ENCODE measurements at places on chromosomes 5 and 9.
A peak's percentile ranks its signal among the peaks of the same experiment; 100 is the strongest.

- no peak for DNase-seq
These were observed 28.3 kb downstream of the CXXC5 start for GRCh38 chr5:139676406-139676805.

DNA sequence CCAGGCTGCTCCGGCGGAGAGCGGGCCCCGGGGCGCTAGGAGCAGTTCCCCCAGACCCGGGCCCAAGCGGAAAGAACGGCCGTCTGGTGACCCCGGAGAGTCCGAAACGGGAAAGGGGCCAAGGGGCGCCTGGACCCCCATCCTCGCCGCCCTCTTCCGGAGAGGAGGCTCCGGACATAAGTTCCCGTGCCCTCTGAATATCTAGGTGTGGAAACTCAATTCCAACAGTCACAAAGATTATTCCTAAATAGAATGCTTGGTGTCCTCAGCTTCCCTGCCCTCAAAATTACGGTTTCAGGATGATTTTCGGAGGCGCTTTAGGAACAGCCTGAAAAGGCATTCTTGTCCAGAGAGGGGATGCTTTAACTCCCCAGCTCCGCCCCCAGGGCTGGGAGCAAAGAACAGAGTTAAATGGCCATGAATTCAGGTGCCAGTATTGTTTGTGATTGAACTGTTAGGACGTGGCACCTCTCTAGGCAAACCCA is 681 bp upstream of the LHFPL2 start:
- DNase-seq = no peak

DNA sequence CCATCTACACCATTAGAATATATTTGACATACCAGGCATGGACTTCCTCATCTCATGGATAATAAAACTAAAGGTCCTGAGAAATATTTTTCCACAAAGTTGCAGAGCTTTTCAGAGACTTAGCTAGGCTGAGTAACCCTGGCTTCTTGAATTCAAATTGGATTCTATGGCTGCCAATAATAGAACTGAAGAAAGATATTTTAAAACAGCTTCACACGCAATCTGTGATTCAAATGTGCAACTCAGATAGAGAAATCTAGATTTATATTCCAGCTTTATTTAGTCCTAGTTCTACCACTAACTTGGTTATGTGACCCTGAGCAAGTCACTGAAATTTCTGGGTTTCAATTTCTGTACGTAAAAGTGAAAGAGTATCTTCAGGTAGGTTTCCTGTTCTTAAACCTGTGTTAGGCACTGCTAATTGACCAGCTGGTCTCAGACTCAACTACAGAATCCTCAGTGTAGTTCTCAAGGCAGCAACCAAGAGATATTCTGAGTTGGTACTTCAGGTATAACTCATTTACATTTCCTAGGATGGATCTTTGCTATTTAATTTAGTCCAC is 235.3 kb downstream of the GABRB2 start:
- DNase-seq = no peak

DNA sequence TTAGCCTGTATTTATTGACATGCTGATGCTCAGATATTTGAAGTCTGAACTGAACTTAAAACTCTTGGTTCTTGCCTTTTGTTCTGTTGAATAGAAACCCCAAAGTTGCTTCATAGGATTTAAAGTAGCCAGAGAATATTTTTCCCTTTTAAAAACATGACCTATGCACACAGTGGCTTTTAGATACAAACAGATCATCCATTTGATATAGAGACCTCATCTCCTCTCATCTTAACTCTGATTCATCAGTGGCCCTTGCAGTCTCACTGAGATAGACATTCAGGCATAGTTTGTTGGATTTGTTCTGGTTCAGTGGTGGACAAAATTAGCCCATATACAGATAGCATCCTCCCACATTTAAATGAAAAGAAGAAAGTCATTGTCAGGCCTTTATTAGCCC is 43.5 kb upstream of the PJA2 start:
- no peak for DNase-seq

GRCh38 chr5:170353011-170353761 is 36.0 kb downstream of the KCNMB1 start:
- no peak for DNase-seq

- no peak for DNase-seq
These were observed 177.6 kb downstream of the DEPDC1B start for GRCh38 chr5:60522292-60522905.

DNA sequence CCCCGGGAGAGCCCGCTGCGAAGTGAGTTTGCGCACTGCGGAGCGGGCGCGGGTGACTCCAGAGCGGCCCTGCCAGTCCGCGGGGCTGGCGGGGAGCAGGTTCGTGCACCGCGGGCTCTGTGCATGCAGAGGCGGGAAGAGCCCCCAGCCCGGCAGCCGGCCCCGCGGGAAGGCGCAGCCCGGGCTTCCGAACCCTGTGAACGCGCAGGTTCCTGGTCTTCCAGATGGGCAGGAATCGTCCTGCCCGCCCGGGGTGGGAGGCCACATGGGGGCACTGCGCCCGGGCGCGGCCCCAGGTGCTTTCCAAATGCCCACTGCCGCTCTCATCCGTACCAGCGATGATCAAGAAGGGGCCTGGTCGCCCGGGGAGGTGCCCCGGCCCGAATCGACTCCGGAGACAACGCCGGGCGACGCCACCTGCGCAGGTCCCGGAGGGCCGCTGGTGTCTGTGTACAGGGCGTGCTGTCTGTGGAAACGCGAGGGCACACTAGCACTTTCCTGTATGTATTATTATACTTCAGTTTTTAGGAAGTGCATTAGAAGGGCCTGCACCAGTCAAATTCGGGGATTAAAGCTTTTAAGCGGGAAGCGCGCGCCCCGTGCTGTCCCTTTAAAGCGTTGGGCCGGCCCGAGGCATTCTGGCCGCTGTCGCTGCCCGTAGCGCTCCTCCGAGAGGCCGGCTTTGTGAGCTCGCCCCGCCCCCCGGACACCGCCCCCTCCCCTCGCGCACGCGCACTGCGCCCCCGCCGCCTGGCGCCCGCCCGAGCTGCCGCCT is at the start of gene WDR5:
WDR5 (plus strand) TSS at position 740 of the 775 bp plus-strand sequence. CDS start 3,796 bp downstream, outside the sequence.
- peak; percentile 86 for DNase-seq

DNA sequence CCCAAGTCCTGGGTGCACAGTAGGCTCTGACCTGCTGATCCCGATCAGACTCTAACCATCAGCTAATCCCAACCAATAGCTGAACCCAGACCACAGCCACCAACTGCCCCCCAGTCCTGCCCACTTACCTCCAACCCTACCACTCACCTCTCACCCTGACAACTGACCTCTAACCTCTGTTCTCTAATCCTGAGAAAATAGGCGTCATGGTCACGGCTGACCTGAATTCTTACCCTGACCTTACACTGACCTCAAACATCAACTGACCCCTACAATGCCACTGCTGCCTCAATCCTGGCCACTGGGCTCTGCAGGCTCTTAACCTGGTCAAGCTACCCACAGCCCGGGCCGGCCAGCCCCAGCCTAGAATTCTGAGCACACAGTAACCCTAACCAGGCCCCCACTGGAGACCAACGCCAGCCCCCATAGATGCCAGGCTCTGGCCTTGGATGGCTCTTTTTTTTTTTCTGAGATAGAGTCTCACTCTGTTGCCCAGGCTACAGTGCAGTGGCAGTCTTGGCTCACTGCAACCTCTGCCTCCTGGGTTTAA is 63.8 kb upstream of the ASS1 start:
- DNase-seq = no peak

DNA sequence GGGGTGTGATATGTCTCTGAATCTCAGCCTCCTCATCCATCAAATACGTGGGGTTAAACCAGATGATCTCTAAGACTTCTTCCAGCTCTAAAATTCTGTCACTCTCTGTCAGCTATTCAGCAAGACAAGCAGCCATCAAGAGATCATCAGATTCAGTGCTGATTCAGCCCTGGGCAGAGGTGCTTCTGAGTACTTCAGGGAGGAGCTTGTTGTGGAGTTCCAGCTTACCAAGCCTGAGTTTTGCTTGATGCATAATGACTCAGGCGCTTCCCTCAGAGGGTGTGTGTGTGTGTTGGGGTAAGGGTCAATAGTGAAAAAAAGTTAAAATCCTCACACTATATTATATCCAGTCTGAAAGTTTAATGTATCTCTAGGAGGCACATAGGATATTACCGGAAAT is 29.6 kb upstream of the TAF1L start:
- no peak for DNase-seq

DNA sequence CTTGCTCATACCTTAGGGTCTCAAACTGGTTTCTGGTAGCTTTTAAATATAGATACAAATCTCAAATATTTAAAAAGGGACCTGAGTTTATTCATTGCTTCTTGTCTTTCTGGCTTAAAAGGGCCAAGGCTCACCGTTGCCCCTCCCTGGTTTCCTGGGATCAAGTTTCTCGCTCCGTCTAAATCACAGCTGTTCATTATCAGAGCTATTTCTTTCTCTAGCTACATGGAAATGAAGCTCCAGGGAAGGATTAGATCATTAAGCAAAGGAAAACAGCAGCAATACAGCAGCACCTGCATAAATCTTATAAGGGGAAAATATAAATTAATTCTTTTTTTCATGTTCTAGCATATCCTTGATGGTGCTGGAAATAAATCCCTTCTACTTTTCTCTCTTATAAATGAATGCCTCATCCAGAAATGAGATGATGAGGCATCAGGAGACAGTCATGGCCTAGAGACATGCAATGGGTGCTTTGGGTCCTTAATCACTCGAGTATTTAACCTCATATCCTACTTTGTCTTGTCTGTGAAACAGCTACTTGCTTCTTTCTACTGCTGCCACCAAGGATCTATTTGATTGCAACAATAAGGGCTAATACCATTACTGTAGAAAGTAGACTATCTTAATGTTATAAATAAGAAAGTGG is 320.1 kb downstream of the TRPM3 start:
- DNase-seq = no peak

DNA sequence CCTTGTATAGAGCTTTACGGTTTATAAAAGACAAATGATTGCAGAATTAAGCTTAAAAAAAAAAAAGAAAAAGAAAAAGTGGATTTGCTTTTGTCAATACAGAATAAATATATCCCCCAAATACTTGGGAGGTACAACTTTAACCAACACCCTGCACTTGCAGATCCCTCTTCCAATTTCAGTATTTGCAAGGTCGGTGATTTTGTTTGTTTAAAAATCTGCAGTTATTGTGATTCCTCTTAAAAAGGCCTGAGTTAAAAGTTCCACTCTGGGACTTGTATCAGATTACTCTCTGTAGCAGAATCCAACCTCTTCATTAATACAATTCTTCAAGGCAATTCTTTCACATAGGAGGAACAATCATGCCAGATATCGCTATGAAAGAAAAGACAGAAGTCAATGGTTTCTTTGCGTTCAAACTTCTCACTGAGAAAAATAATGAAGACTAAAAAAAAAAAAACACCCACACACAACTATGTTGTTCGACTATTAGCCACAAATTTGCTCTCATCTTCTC is 400.9 kb downstream of the EBF1 start:
- no peak for DNase-seq

DNA sequence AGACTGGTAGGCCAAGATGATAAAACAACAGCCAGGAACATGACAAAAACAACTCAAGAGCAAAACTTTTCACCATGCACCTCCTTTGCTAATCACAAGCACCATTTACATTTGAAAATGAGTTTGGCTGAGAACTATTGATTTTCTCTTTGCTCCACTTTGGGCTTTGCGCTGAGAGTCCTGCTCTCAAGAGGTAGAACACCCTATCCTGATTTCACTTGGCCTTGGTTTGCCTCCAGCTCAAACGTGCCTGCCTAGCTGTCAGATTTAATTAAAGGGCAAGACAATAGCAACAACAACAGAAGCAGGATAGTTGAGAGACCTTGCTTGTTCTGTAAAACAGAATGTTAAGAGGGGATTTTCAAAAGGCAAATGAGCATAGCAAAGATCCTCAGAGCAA is 128.2 kb upstream of the ASTN2 start:
- no peak for DNase-seq

DNA sequence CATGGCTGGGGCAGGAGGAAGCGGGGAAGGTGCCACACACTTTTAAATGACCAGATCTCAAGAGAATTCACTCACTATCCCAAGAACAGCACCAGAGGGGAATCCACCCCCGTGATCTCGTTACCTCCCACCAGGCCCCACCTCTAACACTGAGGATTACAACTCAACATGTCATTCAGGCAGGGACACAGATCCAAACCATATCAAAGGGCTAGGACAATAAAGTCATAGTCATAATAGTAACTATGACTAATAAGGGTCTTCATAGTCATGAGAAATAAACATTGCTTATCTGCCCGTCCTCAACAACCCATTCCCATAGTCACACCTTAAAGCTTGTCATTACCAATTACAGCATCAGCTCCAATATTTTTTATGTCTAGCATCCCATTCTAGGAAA is 65.3 kb upstream of the SMC2 start:
- peak; percentile 3 for DNase-seq

- no peak for DNase-seq
These were observed 126.9 kb upstream of the FSTL4 start for GRCh38 chr5:133739181-133739780.

GRCh38 chr5:127839496-127840197 is 136.5 kb downstream of the CCDC192 start:
- DNase-seq = no peak

DNA sequence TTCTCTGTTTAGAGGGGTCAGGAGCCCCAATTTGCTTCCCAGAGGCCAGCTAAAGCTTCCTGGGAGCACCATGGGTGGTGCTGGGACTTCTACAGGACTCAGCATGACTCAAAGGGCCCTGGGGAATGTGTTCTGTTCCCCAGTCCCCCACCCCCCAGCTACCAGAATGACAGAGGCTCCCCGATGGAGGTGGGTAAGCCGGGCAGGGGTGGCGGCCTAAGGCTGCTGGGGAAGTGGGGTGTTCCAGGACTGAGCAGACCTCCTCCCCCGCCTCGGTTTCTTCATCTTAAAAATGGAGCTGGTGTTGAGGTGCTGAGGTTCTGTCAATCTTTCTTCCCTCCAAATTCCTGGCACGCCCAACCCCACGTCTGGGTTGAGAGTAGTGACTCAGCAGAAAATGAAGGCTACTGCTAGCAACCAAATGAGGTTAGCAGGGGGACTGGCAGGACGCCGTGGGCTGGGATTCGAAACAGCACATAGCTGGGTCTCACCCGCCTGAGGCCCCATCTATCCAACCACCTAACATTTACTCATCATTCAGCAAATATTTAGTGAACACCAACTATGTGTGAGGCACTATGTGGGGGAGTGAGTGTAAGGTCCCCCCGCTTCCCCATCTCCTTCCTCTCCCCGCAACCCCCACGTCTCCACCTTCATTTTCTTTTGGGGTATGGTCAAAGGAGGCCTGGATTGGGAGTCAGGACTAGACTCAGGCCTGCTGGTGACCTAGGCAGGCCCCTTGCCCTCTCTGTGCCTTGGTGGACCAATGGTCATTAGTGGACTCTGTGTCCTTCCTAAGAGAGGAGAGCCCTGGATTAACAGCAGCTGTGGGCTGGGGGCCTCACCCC is 50.2 kb downstream of the C9orf50 start:
- no peak for DNase-seq

DNA sequence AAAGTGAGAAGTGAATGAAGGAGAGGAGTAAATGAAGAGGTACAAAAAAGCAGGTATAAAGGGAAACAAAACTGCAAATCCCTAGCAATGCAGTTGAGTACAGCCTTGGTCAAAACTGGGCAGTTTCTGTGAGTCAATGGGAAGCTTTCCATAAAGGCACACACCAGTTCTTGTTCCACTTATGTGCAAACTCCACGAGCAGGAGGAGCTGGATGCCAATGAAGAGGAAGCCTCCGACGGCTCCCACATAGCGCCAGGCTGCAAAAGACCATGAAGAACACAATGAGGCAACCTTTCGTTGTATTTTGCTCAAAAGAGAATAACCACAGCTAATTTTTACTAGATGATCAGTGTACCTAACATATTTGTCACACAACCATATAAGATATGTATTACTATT is 81.1 kb downstream of the SERINC5 start:
- DNase-seq = no peak

- DNase-seq = no peak
These were observed 726.4 kb upstream of the FAM174A start for GRCh38 chr5:99808657-99809230.

All from stimulated activated CD4-positive, alpha-beta T cell treated with anti-CD3 and anti-CD28 coated beads, Interleukin-15, amount 100 ng/mL, for 48 hours (primary cell).